ENCODE measurements at places on chromosomes 7 and 10.
A peak's percentile ranks its signal among the peaks of the same experiment; 100 is the strongest.

DNA sequence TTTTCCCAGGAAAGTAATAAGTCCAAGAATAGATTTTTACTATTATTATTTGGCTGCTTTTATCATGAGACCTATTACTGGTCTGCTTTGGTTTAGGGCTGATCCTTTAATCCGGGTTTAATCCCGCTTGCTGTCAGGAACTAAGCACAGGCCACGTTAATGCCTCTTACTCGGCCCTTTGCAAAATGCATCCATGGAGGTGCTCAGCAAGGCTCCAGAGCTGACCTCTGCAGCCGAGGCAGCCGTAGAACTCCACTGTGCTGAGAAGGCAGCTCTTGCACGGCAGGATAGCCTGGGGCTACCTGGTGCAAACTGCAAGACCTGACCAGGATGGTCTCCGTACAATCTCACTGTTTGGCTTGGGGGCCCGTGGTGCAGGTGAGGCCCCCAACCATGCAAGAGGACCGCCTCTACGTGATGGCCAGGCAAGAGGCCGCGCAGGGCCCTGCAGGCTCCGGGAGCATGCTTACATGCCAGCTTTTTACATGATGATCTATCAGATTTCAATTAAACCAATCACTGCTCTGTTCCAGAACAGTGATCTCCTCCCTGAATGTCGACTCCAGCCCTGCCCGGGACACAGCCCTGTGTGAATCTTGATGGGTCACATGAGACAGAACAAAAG is 10.4 kb upstream of the CALML3 start:
- no peak for DNase-seq

DNA sequence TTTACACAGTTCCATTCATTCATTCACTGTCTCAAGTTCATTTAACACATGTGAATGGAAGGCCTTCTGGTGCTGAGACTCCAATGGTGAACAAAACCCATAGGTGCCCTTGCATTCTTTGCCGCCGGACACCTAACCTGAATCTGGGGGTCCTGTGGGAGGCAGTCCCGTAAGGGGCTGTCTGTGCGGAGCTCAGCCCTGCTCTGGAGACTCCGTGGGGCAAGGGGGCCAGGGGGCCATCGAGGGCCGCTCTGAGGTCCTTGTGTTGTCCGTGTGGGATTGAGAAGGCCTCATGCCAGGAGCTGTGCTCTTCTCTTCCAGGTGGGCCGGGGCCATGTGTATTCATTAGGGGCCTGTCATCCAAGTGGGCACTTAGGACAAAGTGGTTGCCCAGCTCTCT is 15.3 kb downstream of the PTPRE start:
- DNase-seq = no peak

GRCh38 chr10:60008816-60009215 is 102.5 kb upstream of the CCDC6 start:
- DNase-seq = no peak

DNA sequence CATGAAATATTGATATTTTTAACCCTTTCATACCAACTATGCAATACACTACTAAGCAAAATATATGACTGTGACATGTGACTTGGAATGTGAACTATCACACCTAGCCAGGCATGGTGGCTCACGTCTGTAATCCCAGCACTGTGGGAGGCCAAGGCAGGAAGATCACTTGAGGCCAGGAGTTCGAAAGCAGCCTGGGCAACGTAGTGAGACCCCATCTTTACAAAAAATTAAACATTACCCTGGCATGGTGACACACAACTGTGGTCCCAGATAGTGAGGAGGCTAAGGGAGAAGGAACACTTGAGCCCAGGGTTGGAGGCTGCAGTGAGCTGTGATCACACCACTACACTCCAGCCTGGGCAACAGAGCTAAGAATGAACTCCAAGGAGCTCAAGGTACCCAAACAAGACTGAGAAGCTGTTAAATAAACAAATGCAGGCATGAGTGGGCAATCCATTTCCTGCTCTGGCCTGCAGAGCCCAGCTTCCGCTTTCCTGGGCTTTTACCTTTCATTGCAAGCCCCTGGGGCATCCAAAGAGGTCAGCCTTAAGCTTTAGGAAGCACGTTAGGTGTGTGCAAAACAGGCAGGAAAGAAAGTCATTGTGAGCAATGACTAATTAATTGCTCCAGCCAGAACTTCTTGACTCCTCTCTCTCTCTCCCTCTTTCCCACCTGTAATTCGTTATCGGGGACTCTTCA is 162.1 kb upstream of the FOXK1 start:
- DNase-seq = no peak

- no peak for DNase-seq
Measured at GRCh38 chr7:100346921-100347320, 11.0 kb upstream of the PILRB start.

DNA sequence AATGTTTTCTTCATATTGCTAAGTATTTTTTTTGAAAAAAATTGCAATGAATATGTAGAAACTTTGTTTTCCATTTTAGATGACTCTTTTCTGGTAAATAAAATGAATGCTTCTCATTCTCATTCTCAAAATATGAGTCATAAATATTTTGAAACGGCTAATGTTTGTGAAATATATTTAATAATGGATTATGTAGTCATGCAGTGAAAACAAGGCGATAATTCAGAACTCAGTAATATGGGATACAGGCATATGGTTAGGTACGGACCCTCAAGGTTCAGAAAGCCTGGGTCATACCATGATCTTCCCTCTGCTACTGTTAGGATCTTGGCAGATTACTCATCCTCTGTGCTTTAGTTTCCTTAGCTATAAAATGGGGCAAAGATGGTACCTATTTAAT is 46.2 kb upstream of the SLC39A12 start:
- no peak for DNase-seq

DNA sequence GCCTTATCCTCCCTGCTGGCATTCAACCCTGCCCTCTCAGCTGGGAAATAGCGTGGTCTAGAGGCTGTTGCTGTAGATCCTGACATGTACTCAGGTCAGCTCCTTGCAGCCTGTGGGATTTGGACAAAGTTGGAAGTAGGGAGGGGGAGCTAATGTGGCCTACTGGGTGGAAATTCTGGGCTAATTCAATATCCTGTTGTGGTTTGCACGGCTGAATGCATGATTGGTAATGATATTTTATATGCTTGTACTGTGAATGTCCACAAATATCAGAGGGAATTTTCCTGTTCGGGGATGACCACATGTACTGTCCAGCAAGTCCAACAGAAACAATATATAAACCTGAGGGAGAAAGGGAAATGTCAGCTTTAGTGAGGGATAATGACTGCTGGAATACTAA is 22.1 kb upstream of the NPVF start:
- DNase-seq = no peak

DNA sequence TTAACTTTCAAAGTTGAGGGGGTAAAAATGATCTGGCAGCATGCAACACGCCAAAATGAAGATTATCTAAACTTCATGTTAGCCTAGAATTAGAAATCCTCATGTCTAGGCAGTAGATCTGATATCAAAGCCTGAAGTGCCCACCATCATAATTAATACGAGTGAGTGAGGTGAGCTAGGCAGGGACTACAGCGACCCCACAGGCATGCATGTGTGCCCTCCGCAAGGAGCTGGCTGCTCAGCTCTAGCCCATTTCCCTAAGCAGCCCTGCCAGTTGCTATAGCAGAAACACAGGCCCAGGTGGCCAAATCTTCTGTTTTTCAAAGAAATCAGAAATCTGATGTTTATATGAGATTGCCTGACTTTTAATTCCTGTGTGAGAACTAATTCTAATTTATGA is 93.1 kb upstream of the IFRD1 start:
- no peak for DNase-seq

- DNase-seq = no peak
Measured at GRCh38 chr10:14625765-14626525, 148.8 kb downstream of the FAM107B start.

- no peak for DNase-seq
Measured at GRCh38 chr7:107442678-107443077, 27.2 kb upstream of the GPR22 start.

DNA sequence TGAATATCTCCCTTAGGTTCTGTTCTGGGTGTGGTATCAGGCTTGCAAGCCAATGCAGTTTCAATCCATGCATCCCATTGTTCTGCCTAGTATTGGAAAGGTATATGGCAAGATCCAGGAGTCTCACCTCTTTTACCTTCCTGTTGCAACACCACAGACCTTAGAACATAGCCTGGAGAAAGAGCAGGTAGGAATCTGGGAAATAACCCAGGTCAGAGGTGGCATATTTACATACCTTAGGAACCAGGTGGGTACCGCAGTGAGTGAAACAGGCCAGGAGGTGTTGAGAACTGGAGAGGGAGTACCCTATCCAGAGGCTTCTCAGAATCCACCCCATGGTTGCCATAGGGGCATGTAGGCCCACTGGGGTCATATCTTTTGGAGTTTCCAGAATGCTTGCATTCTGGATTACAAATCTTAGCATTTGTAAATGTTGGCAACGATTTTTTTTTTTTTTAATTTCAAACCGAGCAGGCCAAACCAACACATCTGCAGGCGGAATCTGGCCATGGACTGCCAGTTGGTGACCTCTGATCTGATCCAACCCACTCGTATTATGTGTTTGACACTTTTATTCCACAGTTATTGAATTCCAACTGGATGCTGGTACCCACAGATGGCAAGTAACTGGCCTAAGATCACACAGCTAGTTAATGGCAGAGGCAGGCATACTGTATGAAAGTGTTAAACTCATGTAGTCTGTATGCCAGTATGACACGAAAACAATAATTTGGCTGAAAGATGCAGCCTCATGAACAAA is 180.3 kb upstream of the TCF7L2 start:
- DNase-seq = no peak

DNA sequence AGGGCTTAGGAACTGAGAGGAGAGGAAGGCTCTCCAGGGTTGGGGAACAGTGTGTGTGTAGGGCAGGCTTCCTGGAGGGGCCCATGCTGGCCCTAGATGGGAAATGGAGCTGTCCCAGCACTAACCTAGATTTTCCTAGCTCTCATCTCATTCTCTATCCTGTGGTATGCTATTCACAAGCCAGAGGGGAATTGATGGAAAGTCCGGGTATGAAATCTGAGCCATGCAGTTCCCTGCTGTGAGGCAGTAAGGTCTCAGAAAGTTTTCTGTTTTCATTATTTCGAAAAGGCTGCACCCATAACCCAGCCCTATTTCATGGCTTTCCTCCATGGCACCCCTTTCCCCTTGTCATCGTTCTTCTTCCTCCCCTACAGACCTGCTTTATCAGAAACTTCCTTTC is 220.3 kb downstream of the RPS24 start:
- no peak for DNase-seq

DNA sequence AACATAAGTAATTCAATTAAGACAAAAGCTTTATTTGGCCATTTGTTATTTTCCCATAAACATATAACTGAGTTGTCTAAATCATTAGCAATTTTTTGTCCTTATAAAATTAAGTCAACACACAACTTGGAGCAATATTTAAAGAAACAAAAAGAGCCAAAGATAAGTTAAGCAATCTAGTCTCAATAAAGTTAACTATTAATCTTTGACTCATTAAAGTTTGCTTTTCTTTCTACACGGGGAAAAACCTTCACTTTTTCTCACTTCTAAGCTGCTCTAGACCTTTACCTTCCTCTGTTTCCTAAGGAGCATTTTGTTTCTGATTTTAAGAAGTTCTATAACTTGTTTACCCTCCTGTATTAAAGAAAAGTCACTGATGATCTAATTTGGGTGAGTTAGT is 867.1 kb upstream of the PHF14 start:
- DNase-seq = no peak

DNA sequence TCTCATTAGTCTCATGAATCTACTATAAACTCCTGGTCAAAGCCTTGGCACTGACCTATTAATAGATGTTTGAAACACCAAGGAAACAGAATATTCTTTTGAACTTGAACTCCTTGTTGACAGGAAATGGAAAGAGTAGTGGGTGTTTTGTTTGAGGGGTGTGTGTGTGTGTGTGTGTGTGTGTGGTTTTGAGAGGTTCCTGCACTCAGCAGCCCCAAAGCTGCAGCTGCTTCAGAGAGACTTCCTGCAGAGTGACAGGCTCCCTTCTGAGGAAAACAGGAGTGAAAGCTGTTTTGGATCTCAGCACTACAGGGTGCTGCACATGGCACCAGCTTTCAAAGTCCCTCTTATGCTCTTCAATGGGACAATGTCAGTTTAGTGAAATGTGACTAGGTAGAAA is 546.5 kb upstream of the STEAP1 start:
- no peak for DNase-seq

DNA sequence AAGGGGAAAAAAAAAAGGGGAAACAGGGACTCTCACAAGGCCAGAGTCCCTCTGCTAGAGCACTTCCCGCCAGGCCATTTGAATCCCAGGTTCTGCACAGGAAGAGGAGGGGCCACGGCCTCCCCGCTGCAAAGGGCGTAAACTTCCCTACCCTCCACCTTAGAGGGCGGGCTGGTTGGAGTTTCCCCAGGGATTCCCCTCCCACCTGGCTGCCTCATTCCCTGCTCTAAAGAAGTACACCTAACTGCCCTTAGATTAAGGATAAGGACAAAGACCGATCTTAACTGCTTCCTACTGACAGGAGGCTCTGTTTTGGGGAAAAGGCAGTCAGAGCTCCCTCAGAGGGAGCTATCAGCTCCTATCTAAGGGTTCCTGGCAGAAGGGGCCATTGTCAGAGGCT is 102.0 kb upstream of the ARMC3 start:
- DNase-seq = no peak

DNA sequence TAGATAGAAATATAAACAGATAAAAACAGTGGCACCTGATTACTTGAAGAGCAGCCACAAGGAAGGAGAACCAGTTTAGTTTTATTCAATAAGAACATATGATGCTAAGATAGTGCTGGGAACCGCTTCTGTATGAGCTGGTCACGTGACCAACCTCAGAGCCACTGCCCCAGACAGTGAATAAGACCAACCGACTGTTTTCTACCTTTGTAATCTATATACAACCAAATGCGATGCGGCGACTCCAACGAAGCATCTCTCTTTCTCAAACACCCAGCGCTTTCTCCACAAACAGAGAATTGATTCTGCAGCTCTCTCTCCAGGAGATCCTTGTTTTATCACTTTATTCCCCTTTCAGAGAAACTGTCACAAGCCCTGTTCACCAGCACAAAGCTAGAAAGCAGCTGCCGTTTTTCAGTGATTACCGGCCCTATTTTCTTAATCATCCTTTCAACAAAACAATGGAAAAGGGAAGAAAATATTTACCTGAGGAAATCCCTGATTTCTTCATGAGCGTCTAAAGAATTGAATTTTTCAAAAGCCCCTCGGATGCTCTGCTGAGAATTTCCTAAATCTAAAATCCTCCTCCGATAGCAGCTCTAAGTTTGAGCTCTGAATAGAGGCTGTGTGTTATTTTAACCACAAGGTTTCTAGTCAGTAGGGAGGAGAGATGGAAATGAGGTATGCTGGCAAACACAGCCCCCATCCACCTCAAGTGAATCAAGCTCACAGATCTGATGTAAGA is 55.7 kb upstream of the JCAD start:
- DNase-seq = peak; percentile 46

Measured in AG20443 (cell line).